ENCODE measurements at places on chromosomes 16 and 17.

DNA sequence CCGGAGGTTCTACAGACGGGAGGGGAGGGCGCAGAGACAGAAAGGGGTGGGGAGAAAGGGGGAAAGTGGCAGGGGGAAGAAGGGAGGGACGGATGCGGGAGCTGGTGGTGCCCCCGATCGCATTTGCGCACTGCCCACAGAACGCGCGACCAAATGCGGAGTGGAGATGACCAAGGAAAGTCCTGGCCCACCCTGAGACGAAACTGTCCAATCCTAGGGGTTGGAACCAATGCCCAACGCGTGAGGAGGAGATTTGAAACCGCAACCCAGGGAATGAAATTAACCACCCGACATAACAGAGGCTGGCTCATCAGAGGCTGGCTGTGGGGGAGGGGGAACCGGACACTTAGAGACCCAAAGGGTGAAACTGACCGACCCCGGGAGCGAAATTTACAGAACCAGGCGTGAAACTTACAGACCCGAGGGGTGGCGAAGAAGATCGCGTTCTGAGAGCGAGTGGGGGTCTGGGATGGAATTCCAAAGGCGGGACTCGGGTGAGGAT is 1.4 kb downstream of the HES7 start:
- DNase-seq, result no peak

- DNase-seq, result no peak
Measured at GRCh38 chr17:81477173-81477572, 35.4 kb downstream of the ACTG1 start.

- no peak for DNase-seq
Measured at GRCh38 chr17:4032738-4033137, 68.5 kb upstream of the ATP2A3 start.

- peak; percentile 78 for DNase-seq
Measured at GRCh38 chr17:64216338-64217248, 46.5 kb downstream of the TEX2 start.

- no peak for DNase-seq
Measured at GRCh38 chr17:66492561-66493005, 190.2 kb downstream of the PRKCA start.

Data from hematopoietic multipotent progenitor cell treated with erythropoietin and hydrocortisone succinate and interleukin-3 and kit ligand, for 15 days (in vitro differentiated cells).